ENCODE measurements at places on chromosomes 6 and 20.

- no peak for DNase-seq
Measured at GRCh38 chr6:49557177-49557576, 6.7 kb downstream of the C6orf141 start.

GRCh38 chr20:56440346-56441007 is 27.9 kb upstream of the RTF2 start:
- DNase-seq: no peak

GRCh38 chr6:52746213-52746612 is 17.1 kb downstream of the GSTA2 start:
- DNase-seq: no peak

DNA sequence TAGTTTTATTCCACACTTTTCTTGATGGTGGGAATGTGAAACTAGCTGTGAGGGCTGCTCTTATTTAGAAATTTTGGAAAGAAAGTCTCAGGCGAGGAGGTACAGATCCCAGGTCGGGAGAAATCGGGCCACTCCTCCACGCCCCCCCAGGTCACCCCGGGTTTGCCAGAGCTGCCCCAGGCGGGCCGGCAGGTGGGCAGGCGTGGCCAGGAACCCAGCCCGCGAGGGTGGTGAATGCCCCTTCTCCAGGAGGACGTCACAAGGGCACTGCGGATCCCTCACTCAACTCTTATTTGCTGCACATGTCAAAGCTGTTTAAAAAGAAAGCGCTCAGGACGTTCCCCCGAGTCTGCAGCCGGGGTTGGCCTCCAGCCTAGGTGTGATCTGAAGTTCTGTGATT is 60.5 kb upstream of the SLCO4A1 start:
- no peak for DNase-seq

DNA sequence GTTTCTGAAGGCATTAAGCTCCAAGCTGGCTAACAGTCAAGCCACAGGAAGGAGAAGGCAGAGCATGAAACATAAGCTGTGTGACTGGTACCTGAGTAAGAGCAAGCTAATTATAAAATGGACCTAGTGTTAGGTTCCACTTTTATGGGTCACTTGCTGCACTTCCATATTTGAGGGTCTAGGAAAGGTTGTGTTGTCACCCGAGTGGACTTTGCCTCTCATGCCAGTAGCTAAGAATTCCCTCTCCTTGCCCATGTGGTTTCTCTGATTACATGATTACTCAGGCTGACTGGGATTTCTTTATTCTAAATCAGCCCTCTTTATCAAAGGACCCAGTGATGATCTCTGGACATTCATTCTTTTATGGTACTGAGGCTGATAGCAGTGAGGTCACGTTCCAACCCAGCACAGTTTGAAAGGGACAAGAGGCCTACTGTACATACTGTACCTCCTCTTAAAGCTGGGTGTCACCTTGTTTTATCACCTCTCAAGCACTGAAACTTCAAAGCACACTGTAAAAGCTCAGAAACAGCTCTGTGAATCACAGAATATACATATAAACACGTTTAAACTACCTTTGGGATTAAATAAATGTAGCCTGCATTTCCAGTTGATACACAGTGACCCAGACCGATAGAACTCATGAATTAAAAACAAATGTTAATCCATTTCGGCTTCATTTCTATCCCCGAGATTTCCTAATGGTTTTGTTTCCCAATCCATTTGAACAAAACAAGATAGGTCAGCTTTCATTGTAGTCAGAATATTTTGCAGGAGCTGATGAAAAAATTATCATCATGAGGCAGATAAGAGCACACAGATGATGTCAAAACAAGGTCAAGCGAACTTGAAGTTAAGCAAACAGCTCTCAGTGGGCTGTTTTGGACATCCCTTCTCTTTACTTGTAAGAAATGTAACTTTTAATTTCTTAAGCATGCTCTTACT is 96.5 kb downstream of the ALDH8A1 start:
- no peak for DNase-seq

DNA sequence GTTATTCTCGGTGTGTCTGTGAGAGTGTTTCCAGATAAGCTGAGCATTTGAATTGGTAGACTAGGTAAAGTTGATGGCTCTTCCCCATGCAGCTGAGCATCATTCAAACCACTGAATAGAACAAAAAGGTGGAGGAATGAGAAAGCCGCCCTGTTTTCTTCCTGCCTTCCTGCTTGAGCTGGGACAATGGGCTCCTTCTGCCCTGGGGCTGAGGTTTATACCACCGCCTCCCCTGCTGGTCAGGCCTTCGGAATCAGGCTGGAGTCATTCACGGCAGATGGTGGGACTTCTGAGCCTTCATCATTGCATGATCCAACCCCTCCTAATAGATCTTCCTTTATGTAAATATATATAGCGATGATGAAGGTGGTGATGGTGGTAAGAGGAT is 124.9 kb downstream of the ANKRD60 start:
- DNase-seq: no peak

DNA sequence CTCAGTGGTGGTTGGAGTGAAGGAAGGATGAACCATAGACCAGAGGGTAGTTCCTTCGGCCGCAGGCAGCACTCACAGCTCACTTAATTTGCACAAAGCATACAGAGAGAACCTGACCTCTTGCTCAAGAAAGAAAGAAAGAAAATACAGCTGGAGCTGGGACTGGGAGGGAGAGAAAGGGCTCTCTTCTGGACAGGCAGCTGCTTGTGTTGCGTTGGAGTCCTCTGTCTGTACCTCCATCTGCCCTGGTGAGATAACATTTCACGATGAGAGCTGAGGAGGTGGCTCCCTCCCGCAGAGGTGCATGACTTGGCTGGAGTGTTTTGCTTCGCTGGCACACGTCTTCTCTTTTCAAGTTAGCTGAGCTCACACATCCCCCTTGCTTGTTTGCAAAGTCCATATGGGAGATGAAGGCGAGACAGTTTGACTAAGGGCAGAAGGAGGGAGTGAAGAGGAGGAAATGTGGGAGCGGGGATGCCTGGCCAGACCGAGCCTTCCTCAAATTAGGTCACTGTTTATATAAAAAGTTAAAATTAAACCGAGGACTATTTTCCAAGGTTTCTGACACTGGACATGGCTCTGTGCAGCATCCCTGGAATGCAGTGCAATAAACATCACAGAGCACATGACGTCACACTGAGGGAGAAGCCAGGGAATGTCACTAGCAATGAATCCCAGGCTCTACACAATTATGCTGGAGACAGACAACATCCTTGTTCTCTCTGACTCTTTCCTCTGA is 359.4 kb downstream of the CD83 start:
- DNase-seq: no peak
